ENCODE measurements at places on chromosomes 6 and 20.

DNA sequence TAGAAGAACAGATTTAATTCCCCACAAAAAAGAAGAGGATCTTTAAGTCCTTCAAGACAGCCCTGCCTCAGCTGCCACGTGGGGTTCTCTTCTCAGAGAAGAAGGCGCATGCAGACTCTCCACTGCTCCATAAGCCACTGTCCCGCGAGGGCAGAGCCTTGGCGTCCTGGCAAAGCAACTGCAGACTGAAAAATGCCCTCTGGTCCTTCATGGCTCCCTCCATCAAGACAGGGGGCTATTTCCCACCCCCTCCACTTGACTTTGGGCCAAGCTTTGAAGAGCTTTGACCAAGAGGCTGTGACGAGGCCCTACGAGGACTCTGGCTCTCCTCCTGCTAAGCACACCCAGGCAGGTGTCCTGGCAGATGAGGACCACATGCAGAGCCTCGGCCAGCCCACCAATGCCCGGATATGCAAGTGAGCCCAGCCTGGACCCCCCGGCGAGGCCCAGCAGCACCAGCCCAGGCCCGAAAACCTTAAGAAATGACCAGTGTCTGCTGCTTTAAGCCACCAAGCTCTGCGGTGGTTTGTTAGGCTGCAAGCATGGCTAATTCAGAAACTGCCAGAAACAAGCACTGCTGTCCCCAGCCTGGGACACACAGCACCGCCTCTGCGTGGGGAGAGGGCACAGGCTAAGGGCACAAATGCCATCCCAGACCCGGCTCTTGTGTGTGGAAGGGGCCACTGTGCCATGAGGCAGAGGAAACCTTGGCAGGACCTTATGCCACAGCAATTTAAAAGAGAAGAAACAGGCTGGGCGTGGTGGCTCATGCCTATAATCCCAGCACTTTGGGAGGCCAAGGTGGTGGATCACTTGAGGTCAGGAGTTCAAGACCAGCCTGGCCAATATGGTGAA lies 16.1 kb downstream of the GMEB2 start:
- no peak for DNase-seq

- no peak for DNase-seq
These were observed 107.3 kb downstream of the OGFRL1 start for GRCh38 chr6:71395731-71396409.

DNA sequence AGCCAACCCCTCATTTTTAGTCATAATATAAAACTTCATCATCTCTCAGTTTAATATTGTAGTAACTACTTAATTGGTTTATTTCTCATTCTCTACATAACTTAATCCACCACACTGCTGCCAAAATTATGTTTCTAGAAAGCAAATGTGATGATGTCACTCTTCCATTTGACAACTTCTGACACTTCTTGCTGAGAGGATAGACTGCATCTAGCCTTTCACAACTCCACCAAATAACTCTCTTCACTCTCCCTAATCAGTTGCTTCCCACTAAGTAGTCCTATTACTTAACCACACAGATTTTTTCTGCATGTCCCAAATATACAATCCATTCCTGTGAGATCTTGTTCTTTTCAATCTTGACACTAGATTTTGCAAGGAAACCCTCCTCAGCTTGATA lies 951.3 kb downstream of the EPHA7 start:
- DNase-seq: no peak

GRCh38 chr6:157760589-157761330 lies 62.3 kb upstream of the SNX9 start:
- peak; percentile 90 for DNase-seq

- DNase-seq: no peak
These were observed 8.8 kb upstream of the C20orf203 start for GRCh38 chr20:32682508-32682987.

- peak; percentile 12 for DNase-seq
These were observed 5.1 kb downstream of the ACAT2 start for GRCh38 chr6:159766906-159767305.

GRCh38 chr6:6781172-6781872 lies 192.8 kb downstream of the LY86 start:
- DNase-seq: peak; percentile 88

All from GM23248 (cell line).